Left colon (tissue), 2 donors: ENCODE measurements at places on chromosomes 12 and 14.

GRCh38 chr12:89469361-89469760 is 55.2 kb downstream of the GALNT4 start:
- DNase-seq: no peak

GRCh38 chr12:130124605-130125244 is 37.5 kb upstream of the FZD10 start:
- DNase-seq: no peak

DNA sequence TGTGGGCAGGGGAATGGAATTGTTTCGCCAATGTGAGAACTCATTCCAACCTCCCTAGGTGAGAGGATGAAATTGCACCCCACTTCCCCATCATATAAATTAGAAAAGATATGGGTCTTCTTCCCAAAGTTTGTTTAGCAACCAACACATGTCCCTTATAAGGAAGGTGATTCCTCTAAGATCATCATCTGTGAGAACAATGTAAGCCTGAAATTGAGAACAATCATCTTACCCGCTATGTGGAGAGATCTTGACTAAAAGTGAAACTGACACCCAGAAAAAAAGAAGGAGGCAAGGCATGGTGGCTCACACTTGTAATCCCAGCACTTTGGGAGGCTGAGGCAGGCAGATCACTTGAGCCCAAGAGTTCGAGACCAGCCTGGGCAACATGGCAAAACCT is 173.2 kb upstream of the HMGA2 start:
- DNase-seq: no peak

DNA sequence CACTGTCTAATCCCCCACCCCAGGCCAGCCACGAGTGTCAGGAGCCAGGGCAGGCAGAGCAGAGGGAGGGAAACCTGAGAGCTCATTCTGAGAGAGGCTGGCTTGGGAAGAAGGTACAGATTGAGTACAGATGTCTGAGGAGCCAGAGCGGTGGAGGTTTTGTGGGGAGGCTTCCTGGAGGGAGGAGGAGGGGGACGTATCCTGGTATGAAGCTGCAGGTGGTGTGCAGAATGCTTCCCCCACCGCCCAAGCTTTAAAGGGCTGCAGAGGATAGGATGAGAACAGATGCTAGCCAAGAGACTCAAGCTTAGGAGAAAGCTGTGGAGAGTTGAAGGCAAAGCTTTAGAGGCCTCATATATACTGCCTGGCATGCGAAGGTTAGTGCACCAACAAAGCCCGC is 3.2 kb upstream of the TAMALIN start:
- DNase-seq: no peak

DNA sequence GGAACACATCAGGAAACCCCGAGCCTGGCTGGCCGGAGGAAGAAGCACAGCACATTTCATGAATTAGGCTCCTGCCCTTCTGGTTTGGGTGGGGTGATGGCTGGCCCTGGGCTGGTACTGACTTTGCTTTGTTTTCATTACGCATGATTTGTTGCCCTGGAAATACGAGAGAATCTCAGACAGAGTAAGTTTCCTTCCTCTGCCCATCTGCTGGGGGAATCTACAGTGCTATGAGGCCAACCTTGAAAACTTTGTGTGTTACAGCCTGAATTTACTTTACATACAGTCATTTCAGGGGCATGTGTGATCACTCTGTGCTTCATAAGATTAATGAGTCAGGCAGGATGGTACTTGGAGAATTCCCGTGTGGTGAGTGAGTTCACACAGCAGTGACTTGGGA is 20.5 kb upstream of the SLC5A8 start:
- DNase-seq: no peak

- DNase-seq: no peak
Measured at GRCh38 chr12:131908092-131909080, 14.0 kb downstream of the ULK1 start.

DNA sequence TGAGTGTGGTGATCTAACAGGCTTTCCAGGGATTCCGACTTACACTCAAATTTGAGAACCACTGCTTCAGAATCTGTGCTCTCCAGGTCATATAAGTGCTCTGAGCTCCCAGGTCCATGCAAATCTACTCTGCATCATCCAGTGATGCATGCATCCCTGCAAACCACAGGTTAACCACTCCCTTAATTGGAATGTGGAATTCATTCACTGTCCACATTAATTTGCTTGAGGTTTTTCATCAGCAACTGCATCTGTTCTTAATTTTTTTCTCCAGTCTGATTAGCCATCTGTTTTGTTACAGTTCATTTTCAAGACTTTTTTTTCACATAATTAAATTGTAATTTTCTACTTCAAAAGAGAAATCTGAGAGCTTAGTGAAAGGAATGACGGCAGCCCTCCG is 43.4 kb upstream of the RIN3 start:
- DNase-seq: no peak

- DNase-seq: no peak
Measured at GRCh38 chr12:8677362-8677761, 14.7 kb upstream of the MFAP5 start.
